ENCODE measurements at places on chromosomes 12 and 14.

- DNase-seq, result no peak
These were observed 18.7 kb downstream of the VASH1 start for GRCh38 chr14:76780058-76780345.

DNA sequence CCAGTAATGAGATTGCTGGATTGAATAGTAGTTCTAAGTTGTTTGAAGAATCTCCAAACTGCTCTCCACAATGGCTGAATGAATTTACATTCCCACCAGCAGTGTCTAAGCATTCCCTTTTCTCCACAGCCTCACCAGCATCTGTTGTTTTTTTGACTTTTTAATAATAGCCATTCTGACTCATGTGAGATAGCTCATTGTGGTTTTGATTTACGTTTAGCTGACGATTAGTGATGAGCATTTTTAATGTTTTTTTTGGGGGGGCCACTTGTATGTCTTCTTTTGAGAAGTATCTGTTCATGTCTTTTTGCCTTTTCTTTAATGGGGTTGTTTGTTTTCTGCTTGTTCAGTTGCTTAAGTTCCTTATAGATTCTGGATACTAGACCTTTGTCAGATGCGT is 8.1 kb upstream of the SLC15A5 start:
- no peak for DNase-seq

GRCh38 chr14:101711041-101711856 is 50.3 kb upstream of the PPP2R5C start:
- no peak for DNase-seq

- no peak for DNase-seq
These were observed 167.3 kb upstream of the RTL1 start for GRCh38 chr14:101070540-101071492.

- no peak for DNase-seq
These were observed 16.1 kb downstream of the GPR68 start for GRCh38 chr14:91228112-91229004.

Measured in glomerular endothelial cell (primary cell).